ENCODE measurements at places on chromosomes 16 and 17.
A peak's percentile ranks its signal among the peaks of the same experiment; 100 is the strongest.

- DNase-seq, result peak; percentile 49
Measured at GRCh38 chr17:78889531-78889930, 13.5 kb downstream of the CEP295NL start.

DNA sequence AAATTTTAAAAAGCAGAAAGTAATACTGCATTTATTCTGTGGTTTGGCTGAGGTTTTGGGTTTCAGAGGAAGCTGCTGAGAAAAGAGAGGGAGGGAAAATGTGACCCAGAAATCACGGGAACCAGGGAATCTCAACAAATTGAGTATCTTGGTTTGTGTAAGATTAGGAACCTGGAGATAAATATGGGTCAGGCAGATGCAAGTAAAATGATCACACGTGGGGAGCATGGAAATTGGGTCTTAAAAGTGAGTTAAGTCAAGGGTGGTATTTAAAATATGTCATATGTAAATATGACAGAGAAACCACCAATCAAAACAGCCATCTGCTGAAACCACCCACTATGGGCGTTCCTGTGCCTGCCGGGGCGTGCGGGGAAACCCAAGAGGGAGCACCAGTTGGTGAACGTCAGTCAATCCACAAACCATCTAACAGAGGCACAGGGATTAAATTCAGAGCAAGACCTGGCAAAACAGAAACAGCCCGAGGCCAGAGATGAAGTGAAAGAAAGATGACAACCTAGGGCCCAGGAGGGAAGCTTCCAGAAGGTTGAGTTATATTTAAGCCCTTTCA lies 33.4 kb downstream of the CDH13 start:
- DNase-seq, result peak; percentile 56

GRCh38 chr17:27339198-27339835 lies 45.4 kb downstream of the WSB1 start:
- no peak for DNase-seq

- DNase-seq, result no peak
Measured at GRCh38 chr17:62073993-62074392, 8.9 kb upstream of the MED13 start.

GRCh38 chr17:76268991-76269981 lies 4.1 kb downstream of the UBALD2 start:
- peak; percentile 41 for DNase-seq

GRCh38 chr17:13490906-13491482 lies 110.7 kb downstream of the HS3ST3A1 start:
- no peak for DNase-seq

DNA sequence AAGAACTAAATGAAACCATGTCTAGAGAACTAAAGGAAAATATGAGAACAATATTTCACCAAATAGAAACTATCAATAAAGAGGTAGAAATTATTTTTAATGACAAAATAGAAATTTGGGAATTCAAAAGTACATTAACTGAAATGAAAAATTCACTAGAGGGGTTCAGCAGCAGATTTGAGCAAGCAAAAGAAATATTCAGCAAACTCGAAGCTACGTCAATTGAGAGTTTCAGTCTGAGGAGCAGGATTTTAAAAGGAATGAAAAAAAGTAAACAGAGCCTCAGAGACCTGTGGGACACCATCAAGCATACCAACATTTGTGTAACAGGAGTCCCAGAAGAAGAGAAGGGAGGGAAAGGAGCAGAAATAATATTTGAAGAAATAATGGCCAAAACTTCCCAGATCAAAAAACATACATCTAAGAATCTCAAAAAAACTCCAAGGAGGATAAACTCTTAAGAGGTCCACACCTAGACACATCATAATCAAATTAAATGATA lies 38.3 kb downstream of the ZFP90 start:
- DNase-seq, result no peak

- DNase-seq, result no peak
Measured at GRCh38 chr16:66950971-66951790, 9.9 kb upstream of the CES3 start.

GRCh38 chr17:39648616-39649366 lies 11.8 kb downstream of the STARD3 start:
- no peak for DNase-seq
